Neural progenitor cell (in vitro differentiated cells): ENCODE measurements at places on chromosomes 6 and 20.

DNA sequence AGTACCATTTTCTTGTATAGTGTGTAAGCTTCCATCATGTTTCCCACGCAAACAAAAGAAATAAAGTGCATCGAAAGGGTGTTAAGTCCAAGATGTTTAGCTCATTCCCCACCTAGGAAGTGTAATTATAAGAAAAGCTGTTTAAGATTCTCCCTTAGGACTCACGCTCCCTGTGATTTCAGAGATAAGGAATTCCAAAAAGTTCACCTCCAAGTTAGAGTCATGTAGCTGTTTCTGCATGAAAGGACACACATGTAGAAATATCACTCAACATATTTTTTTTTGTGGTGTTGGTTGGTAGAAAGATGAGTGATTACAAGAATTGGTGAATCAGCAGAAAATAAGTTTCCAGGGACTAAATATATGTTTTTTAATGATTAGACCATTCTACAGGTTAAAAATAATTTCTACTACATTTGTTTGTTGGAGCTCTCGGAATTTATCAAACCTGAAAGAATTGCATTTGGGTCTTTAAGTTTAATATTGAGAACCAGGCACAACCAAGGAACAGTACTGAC lies 10.4 kb downstream of the OPN5 start:
- DNase-seq, result no peak

GRCh38 chr20:21548390-21549035 lies 34.6 kb upstream of the NKX2-2 start:
- DNase-seq, result no peak

DNA sequence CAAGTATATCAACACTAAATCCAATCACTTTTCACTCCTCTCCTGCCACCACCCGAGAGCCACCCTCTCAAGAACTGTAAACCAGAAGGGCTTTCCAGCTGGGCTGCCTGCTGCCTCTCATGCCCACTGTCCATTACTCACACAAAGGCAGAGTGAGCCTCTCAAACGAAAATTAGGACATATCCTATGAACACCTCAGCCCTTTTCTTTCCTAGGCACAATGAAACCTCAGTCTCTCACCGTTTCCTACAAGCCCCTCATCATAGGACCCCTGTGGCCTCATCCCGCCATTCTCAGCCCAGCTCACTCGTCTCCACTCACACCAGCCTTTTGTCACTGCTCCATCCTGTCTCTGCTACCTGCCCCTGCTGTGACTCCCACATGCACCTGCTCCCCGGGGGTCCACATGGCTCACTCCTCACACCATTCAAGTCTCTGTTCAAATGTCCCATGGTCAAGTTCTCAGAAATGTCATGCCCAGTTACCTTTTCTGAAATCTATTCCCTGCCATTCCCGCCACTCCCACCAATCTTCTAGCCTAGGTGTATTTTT lies 7.4 kb downstream of the HLA-F start:
- no peak for DNase-seq

GRCh38 chr6:159691133-159691962 lies 1.7 kb downstream of the SOD2 start:
- DNase-seq, result peak; percentile 14

- DNase-seq, result no peak
These were observed 73.8 kb downstream of the HUS1B start for GRCh38 chr6:583116-583515.

DNA sequence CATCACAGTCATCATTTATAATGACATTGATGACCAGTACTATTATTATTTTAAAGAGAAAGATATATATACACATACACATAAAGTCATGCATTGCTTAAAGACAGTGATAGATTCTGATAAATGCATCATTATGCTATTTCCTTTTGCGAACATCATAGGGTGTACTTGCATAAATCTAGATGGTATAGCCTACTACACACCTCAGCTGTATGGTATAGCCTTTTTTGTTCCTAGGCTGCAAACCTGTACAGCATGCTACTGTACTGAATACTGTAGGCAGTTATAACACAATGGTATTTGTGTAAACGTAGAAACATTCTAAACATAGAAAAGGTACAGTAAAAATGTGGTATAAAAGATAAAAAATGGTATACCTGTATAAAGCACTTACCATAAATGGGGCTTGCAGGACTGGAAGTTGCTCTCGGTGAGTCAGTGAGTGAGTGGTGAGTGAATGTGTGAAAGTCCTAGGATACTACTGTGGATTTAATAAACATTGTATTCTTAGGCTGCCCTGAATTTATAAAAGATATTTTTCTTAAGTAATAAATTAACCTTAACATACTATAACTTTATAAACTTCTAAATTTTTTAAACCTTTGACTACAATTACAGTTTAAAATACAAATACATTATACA lies 23.9 kb downstream of the QKI start:
- DNase-seq, result no peak

DNA sequence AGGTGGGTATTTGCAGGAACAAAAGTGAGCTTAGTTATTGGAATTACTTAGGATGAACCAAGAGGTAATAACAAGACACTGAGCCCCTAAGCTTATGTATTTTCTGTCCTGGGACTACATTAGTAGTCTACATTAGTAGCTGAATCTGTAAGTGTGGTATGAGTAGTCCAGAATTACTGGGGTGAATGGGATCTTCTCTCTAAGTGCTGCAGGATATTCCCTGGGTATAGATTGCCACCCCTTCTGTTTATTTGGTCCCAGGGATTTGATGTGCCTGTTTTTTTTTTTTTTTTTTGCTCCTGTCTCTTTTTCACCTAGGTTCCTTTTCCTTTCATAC lies 5.9 kb downstream of the CD2AP start:
- no peak for DNase-seq

DNA sequence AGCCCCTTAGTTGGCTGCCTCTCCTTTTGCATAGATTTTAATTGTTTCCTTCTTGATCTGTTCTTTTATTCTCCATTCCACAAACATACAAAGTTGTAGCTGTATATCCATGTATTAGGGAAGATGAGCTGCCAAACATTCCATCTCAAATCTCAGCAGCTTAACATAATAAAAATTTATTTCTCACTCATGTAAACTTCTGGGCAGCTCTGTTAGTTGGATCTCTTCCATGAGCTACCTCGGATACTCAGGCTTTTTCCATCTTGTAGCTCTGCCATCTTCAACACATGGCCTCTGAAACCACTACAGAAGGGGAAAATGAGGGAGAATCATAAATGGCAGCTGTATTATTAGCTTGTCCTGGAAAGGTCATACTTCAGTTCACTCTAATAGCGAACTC lies 149.4 kb upstream of the BMP2 start:
- DNase-seq, result no peak
